NCI-H510A treated with DMSO at 0.1 percent for 48 hours (cell line): ENCODE measurements at places on chromosomes 5 and 9.

DNA sequence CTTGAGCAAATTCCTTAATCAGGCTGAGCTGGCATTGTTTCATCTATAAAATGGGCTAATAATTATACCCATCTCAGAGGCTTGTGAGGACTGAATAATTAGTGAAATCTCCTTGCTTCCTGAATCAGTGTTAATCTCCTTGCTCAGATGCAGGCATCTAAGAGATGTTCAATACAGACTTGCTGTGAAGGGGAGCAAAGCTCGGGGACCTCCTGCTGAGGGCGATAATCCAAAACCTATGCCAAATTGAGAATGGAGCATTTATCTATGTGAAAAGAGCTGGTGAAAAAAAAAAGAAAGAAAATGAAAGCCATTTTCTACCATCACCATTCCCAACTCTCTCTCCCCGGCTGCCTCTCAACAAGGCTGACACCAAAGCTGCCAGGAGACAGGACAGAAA, 37.3 kb downstream of the ADRA1B start:
- DNase-seq: no peak

- DNase-seq: no peak
Measured at GRCh38 chr9:120942186-120943001, 15.8 kb upstream of the TRAF1 start.

DNA sequence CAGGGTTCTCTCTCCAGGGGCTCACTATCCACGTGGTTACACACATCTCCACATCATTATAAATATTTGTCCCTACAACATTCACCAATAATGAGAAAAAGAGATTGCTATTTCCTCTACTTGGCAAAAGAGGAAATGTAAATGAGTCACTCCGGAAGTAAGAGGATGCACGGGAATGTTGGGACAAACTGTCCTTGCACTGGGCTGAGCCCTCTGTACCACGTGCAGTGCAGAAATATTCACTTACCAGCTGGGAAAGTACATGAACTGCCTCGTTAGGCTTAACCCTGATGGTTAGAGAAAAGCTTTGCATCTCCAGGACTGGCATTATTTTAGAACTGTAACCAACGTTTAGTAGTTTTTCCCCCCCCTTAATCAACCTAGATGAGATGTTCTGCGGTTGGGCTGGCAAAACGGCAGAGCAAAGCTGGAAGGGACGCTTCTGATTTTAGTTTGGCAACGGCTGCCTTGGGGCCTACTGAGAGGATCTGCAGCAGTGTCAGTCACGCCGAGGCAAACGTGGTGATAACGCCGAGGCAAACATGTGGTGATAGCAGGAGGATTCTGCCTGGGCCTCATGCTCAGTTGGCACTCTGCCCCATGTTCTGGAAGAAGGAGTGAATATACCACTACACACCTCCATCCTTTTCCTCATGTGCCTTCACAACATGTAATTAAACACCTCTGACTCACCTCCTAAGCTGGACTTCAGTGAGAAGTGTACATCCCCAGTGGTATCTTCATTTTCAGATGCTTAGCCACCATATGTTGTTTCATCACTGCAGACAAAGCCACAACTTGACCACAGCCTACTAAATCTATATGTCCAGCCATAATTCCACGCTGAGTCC, 661.4 kb upstream of the KLF4 start:
- no peak for DNase-seq

DNA sequence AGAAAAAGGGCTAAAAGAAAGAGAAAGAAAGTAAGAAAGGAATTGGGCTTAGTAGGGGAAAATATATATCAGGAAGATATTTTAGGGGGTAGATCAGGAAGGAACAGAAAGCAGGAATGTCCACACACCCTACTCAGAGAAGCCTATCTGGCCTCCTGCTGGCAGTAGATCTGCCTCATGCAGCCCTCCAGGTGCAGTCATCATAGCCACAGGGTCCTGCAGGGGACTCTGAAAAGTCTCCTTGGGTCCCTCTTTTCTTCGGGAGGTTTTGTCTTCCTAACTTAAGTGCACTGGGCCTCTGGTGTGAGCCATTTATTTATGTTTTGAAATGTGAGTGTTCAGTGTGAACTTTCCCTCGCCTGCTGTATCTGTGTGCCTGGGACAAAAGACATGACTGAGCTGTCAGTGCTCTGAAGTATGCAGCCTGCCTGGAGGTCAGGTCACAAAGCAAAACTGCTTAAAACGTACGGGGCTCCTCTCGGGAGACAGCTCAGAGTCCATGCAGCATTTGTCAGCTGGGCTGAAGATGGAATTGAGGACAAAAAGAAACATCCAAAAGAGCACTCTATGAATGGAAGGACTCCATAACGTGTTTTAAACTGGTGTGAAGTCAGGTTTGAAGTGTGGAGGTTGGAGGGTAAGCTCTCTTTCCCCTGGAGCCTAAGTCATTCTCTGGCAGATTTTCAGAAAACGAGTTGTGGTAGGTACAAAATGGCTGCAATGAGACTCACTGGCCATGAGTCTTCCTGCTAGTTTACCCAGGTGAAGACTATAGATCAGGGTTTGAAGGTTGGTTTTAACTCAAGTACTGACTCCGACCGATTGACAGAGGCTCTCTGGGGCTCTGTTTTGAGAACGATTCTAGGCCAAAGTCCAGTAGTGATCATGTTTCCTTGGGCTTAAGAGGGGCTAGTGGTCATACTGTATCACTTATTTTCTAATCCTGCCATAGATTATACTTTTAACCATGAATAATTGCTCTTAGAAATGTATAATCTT, 151.8 kb upstream of the GDNF start:
- DNase-seq: no peak

- no peak for DNase-seq
Measured at GRCh38 chr5:43638107-43638506, 35.1 kb downstream of the NNT start.

DNA sequence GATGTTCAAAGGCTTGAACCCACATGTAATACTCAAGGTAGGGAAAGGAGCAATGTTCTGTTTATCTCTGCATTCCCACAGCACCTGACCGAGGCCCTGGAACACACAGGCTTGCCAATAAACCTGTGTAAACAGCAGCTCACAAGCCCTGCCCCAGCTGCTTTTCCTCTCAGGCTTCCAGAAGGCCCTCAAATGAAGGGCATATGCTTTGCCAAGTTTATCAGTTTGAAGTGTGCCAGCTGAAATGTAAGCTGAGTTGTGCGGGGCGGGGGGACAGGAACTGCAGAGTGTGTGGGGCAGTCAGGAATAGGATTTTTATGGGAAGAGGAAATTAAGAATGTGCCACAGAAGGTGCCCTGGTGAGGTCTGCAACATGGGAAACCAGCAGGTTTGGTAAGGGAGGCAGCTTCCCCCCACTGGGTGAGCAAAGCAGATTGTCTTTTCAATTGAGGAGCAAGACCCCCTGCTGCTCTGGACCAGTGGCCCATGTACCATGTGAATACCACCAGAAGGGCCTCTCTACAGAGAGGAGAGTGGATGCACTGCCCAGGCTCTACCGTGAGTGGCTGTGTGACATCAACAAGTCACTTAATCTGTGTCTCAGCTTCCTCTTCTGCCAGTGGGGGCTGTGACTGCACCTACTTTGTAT, 194.8 kb downstream of the SPOCK1 start:
- DNase-seq: peak; percentile 84

DNA sequence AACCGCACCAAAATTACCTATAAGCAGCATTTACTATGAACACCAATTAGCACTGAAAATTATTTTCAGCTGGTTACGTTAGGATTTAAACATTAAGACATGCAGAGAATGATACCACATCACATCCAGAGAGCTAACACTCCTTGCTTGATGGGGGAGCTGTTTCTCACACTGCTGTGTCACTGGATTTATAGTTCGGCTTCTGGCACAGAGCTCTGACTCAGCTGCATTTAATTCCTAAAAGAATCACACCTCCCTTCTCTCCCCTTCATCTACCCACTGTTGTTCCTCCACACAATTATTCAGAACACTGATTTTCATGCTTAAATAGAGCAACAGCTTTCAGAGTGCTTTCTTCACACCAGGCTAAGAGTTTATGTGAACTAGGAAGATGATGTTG, 82.6 kb upstream of the SV2C start:
- DNase-seq: no peak

- DNase-seq: no peak
Measured at GRCh38 chr5:96084874-96085506, 123.3 kb upstream of the ELL2 start.

GRCh38 chr5:170532935-170533334, 29.1 kb downstream of the KCNIP1 start:
- no peak for DNase-seq

DNA sequence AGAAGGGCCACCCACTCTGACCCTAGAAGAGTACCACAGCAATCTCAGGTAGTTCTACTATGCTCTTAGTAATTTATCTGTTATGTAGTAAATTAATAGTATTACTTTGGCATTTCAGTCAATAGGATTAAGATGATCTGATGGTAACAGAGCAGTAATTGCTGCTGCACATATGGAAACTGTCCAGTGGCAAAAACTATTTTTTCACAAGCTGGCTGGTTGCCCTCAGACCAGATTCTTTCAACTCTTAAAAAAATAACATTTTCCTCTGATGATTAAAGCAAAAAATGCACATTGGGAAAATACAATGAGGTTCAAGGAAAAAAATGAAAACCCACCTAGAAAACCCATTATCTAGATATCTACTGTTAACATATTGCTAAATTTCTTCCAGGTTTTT, 19.7 kb downstream of the GLRA1 start:
- no peak for DNase-seq

- DNase-seq: no peak
Measured at GRCh38 chr9:91720751-91721705, 229.0 kb downstream of the ROR2 start.

DNA sequence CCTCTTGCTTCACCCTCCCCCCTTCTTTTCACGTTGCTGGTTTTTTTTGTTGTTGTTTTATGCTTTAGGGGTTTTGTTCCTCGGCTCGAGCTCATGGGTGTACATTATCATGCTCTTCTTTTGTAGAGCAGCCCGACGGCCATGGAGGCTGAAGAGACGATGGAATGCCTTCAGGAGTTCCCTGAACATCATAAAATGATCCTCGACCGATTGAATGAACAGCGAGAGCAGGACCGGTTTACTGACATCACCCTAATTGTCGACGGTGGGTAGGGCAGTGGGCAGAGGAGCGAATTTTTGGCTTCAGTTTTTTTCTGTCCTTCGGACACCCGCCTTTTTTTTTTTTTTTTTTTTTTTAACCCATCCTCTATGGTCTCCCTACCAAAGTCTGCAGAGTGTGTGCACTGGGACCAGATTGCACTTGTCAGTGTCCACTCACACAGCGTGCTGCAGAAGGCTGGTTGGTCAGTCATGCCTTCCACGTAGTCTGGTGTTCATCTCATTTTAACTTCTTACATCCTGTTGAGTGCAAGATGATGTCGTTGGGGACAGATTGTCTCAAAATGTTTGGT, 1.3 kb downstream of the ZNF131 start:
- peak; percentile 62 for DNase-seq

GRCh38 chr5:115946655-115947054, 15.6 kb upstream of the LVRN start:
- DNase-seq: no peak

- no peak for DNase-seq
Measured at GRCh38 chr5:161372682-161373344, 173.7 kb downstream of the GABRB2 start.

DNA sequence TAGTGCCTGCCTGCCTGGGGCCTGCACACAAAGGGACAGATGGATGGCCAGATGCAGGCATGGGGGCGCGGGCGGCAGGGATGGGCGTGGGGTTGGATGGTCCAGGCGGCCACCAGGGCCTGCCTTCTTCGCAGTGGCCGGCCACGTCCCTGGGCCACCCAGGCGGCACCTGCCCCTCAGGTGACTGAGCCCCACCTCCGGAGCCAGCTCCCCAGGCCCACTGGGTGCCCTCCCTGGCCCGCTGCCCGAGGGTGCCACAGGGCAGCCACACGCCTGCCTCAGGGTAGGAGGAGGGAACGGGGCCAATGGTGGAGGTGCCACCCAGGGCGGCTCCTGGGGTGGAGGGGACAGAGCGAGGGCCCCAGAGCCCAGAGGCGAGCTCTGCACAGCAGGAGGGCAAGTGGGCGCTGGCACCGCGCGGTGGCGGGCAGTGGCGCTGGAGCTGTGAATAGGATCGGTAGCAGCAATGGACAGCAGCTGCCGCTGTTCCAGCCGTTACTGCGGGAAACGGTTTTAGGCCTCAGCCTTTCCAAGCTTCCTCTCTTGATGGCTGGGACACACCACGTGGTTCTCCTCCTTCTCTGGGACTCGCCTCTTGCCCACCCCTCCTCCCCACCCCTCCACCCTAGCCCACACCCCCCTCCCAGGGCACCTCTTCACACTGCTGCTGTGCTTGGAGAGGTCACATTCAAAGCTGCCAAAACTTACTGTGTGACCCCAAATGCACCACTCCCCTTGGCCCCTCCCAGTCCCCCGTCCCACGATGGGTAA, 19.1 kb downstream of the LHX3 start:
- no peak for DNase-seq

DNA sequence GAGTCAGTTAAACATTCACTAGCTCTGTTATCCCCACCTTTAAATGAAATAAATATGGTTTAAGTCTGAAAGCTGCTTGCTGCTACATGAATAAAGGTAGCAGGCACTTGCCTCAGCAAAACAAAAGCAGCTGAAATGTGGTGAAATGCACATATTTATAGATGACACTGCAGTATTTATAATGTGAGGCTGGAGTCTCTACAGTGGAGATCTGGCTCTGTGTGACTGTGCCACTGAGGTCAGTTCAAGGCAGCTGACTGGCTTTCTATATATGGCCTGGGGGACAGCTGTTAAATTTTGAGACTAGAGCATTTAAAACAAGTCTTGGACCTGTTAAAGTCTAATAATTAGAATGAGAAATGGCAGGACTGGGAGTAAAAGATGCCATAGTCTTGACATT, 859.6 kb upstream of the SEMA6A start:
- DNase-seq: no peak

DNA sequence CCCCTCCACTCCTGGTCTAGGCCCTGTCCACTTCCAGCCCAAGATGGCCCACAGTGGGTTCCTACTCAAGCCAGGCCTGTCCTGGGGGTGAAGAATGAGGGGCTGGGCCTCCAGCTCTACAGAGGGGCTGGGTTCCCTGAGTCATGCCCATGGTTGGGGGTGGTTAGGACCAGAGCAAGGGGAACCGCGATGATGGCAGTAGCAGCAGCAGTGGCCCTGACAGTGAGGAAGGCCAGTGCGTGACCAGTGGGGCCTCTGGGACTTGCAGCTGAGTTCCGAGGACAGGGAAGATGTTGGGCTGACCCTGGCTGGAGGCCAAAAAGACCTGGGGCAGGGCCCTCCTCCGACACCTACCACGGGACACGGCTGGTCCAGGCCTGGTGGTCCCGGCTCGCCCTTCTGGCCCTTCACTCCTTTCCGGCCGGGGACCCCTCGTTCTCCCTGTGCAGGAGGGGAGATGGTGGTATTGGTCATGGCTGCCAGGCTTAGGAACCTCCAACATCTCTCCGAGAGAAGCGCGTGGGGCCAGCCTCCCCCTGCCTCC, 9.2 kb upstream of the PHYKPL start:
- no peak for DNase-seq
